ENCODE measurements at places on chromosomes 1 and 21.

GRCh38 chr1:118688891-118689290, 299.3 kb downstream of the TBX15 start:
- DNase-seq: no peak

- DNase-seq: no peak
Observed at GRCh38 chr1:193457676-193458075, 271.3 kb upstream of the B3GALT2 start.

- DNase-seq: no peak
Observed at GRCh38 chr1:98437540-98437939, 224.0 kb upstream of the SNX7 start.

- DNase-seq: no peak
Observed at GRCh38 chr1:232109391-232109790, 482.8 kb downstream of the DISC1 start.

GRCh38 chr1:60924964-60925798, 157.2 kb upstream of the NFIA start:
- no peak for DNase-seq

DNA sequence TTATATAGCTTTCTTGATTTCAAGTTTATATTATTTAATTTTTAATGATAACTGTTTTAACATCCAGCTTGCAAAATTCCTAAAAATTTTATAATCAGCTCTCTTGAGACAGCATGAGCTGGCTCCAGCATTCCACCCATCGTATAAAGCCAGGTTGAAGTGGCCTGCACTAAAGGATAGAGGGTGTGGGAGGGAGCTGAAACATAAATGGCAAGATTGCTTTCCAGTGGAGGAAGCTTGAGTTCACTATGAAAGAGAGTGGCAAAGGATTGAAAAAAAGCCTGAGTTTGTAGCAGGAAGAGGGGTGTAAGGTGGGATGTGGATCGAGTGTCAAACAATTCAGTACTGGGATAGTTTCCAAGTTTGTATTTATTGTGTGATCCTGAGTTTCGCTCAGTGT, 48.5 kb upstream of the ZNF644 start:
- no peak for DNase-seq

DNA sequence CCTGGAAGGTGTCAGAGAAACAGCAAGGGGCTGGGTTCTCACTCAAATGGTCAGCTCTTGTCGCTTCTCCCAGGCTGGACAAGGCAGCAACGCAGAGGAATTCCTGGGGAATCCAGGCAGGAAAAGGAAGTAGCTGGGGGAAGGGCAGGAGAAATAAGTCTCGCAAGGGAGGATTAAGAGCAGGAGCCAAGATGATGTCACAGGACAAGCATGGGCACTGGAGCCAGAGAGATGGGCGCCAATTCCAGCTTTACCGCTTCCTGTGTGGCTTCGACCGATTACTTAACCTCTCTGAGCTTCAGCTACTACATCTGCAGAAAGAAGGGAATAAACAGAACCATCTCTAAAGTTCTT, 70.5 kb downstream of the SSBP3 start:
- no peak for DNase-seq

DNA sequence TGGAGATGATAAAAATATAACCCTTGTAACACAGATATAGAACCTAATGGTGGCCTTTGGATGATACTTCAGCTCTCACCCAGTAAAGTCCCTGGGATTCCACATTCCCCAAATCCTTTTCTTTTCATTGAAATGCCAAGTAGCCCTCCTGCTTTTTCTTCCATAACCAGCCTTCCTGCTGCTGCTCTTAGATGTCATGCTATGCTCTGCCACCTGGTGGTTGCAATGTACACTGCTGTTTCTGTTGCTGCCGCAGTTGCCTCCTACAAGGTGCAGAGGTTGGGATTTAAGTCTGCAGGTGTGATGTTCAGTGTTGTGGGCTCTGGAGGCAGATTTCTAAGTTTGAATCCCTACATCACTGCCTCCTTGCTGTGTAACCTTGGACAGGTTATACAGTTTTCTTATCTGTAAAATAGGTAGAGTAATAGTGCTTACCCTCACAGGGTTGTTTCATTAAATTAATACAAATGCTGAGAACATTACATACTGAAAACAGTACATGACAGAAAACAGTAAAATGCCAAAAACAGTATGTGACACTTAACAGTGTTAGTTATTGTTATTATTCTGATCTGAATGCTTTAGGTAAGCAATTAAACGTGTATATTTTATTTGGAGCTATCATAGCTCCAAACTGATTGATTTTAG, 64.3 kb downstream of the CAMSAP2 start:
- peak; percentile 73 for DNase-seq

DNA sequence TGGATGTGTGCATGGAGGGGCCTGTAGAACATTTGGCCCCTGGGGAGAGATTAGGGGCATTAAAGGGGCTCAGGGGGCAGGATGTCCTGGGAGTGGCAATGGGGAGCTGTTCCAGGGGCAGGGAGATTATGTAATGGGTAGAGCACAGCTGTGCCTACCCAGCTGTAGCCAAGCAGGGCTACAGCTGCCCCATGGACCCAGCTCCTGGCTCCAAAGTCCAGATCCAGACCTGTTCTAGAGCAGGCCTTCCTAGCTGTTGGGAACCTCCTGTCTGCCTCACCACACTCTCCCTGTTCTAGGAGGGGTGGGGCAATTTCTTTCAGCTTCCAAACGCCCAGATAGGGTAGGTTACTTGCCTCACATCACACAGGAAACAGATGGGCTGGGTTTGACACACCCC, 5.6 kb downstream of the RPS6KA1 start:
- peak; percentile 89 for DNase-seq

- no peak for DNase-seq
Observed at GRCh38 chr1:100730130-100730529, 10.6 kb downstream of the VCAM1 start.

- DNase-seq: no peak
Observed at GRCh38 chr1:160308451-160309184, 23.7 kb upstream of the PEX19 start.

- no peak for DNase-seq
Observed at GRCh38 chr1:77387553-77387952, 105.7 kb downstream of the AK5 start.

GRCh38 chr1:59768792-59769735, 45.7 kb upstream of the HOOK1 start:
- no peak for DNase-seq

DNA sequence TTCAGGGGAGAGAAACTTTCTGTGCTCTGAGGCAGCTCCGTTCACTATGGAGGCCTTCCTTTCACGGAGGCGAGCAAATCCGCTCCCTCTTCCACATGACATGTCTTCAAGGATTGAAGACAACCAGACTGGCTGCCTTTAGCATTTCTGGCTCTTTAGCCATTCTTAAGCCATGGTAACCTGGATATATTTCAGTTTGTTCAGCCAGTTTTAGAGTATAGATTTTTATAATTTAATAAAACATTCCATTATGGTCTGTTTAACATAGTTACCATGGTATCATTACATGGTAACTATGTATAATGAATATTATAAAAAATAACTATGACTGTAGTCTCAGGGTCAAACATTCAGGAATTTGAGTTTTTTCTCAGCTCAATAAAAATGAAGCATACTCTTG, 54.2 kb upstream of the NFIA start:
- no peak for DNase-seq

DNA sequence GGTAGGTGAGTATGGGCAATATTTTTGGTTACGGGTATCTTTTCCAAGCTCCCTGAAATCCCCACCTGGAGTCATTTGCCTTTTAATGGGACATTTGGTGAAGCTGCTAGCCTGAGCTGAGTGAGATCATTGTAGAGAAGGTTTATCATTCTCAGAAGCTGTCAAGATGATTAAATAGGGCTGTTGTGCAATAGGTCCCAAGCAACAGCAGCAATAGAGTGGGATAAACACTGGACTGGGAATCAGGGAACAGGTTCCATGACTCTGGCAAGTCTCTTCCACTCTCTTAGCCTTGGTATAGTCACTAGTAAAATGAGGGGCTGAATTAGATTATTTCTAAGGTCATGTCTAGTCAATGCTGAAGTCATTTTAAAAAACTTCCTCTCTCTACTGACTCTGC, 30.3 kb upstream of the FAM78B start:
- DNase-seq: no peak

GRCh38 chr1:154880671-154881070, 10.6 kb upstream of the KCNN3 start:
- no peak for DNase-seq

- no peak for DNase-seq
Observed at GRCh38 chr1:13725714-13726175, 25.8 kb downstream of the PRDM2 start.

GRCh38 chr1:244207042-244207934, 156.2 kb downstream of the ZBTB18 start:
- DNase-seq: no peak

DNA sequence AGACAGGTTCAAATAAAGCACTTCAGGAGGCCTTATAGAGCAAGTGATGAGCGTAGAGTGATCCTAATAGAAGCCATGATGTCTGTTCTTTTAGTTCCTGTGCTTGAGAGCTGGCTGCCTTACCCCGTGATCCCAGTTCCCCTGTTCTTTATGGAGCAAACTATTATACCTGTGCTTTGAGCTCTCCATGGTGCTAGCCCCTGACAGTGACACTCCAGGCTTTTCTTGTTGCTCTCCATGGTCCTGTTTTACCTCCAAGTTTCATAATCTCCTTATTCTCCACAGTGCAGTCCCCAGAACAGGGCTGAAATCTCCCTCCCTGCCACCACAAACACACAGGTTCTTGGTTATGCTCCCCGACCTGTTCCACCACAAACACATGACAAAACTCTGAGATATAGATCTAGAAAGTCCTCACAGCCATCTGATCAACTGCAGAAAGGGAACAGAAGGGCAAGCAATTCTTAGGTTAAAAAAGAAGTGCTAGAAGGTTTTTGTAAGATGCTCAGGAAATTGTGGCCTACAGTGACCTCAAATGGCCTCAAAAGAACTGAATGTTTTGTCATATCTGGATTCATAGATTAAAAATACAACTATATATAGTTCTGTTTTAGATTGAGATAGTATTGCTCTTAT, 6.0 kb downstream of the CADM3 start:
- DNase-seq: no peak

- no peak for DNase-seq
Observed at GRCh38 chr1:29324771-29325351, 88.5 kb downstream of the PTPRU start.

- peak; percentile 55 for DNase-seq
Observed at GRCh38 chr21:46151989-46152926, 3.1 kb downstream of the FTCD start.

DNA sequence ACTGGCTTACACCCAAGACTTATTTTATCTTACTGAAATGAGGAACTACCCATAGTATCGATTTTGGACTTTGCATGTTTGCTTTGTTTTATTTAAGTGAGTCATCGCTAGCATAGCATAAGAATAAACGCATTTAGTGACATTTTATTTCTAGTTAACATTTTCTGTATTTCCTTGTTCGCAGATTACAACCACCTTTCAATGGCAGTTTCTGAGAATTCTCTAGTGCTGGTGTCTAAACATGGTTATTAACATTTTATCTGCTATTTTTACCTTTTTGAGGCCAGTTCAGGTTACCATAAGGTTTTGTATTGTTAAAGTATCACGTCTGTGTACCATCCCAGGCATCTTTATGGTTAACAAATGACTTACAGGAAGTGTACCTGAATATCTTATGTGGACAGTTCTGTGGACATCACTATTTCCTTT, 24.5 kb downstream of the EEIG2 start:
- no peak for DNase-seq

GRCh38 chr21:14870853-14871149, 194.0 kb downstream of the NRIP1 start:
- no peak for DNase-seq

DNA sequence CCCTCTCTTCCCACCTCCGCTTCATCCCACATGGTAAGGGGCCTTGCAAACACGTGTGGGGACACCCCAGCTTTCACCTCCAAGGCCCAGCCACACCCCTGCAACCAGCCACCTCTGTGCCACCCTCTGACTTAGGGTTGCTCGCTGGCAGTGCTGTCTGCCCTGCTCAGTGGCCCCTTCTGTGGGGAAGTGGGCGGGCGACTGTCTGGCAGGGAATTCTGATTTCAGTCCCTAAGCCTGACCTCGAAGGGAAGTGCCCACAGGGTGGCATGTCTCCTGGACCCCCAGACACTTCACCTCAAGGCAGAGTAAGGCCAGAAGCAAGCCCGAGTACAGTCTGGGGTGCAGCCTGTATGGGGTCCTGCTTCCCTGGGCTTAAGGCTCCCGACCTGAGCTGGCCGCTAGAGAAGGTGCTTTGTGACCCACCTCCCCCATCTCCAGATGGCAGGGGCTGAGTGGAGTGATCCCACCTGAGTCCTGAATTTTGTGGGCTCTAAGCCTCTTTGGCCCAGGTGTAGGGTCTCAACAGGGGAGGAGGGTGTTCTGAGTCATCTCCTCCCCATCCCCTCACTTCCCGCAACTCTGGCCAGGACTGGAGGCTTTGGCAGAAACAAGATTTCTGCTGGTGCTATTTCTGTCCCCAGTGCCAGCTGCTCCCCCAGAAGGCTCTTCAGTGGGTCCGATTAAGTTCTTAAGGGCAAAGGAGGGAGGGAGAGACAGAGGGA, 7.0 kb downstream of the RD3 start:
- DNase-seq: no peak

GRCh38 chr1:246753670-246754535, 29.7 kb downstream of the SCCPDH start:
- DNase-seq: no peak

- DNase-seq: peak; percentile 78
Observed at GRCh38 chr1:212606395-212607205, 2.0 kb upstream of the ATF3 start.

DNA sequence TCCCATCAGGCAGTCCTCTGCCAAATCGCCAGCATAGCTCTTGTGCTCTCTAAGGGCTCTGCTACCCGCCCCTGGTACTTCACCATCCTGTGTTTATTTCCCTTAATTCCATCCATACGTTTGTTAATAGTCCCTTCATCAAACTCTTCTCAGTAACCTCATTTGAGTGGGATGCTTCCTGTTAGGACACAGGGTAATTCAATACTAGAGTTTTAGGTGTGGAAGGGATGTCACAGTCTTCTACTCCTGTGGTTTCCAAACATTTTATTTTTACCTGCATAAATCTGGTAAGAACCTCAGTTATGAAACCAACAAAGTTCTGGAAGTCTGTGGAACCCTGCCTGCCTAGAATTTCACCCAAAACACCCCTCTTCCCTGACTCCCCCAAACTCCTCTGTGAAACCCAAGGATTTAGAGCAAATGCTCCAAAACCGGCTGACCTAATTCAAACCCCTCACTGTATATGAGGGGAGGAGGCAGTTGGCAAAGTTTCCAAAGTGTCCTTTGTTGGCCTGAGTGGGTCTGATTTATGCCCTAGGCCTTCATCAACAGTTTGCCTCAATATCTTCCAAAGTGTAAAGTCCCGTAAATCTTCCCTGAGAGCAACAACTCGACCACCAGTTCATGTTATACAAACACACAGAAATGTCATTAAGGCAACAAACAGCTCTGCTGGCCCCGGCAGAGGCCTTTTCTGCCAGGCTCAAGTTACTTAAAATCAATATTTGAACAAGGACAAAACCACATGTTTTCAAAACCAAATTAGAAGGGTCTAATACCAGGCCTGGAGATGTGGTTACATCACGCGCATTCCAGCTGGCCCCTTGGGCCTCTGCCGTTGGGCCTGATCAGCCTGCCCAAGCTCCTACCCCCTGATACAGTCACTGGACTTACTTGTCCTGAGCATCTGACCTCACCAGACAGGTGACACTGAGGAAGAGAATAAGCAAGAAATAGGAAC, 82.4 kb upstream of the FGGY start:
- DNase-seq: peak; percentile 77
